ENCODE measurements at places on chromosomes 12 and 14.

DNA sequence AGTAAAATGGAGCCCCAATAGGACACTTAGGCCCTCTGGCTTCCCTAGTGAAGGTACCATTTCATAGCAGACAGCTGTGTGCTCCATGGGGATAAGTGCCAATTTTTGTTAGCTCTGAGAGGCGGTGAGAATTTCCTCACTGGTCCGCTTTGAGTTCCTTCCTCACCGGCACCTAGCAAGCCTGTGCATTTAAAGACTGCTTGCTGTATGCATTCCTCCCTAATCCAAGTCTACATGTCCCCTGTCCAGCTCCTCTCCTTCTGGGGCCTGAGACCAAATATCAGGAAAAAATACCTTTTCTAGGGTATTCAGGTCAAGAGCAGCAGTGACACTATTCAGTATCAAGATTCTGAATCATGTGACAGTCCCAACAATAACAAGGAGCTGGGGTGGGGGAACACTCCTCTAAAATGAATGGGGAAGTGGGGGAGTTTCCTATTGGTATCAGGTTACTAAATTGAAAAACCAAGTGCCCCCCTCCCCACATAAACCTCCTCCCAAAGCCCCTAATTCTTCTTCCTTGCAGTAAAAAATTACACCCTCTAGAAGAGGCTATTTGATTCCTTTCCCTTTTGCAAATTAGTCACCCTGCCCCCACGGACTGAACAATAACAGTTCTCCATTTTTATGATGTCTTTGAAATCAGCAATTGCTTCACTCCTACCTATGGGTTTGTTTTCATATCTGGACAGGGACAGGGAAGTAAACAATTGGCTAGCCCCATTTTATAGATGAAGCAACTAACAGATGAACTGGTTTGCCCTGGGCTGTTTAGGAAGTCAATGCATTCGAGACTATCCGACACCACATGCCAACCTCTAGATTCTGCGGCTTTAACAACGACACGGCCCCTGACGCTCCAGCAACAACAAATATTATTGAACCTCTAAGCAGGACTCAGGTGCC is 28.9 kb downstream of the BCL11B start:
- no peak for DNase-seq

DNA sequence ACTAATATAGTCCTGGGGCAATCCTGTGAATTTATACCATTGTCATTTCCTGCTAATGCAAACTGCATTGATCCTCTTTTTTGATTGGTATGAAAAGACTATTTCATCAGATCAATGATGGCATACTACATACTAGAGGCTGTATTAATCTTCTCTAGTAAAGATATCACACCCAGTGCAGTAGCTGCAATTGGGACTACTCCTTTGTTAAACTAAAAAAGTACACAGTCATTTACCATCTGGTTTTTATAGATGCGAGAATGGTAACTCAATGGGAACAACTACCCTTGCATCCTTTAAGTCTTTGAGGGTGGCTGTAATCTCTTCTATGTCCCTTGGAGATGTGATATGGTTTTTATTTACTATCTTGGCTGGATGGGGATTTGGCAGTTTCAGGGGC is 80.2 kb upstream of the STK38L start:
- DNase-seq = no peak

GRCh38 chr12:30278401-30278800 is 417.3 kb downstream of the IPO8 start:
- DNase-seq = no peak

DNA sequence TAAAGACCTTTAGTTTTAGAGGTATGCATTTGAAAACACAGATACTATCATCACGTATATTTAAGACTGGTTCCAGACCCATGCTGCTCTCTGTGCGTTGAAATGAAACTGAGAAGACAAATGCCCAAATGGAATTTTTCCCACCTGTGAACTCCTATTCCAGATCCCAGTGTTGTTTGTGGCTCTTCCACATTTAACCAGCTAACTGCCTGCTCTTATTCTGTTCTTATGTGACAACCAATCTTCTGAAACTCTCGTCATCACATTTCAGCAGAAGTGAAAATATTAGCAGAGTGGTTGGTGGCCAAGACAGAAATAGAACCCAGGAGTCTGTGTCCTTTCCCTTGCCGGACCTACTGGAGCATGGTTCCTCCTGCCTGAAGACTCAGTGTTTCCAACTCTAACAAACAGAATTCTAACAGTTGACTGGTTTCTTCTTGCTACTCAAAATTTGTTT is 460.2 kb downstream of the RAD51B start:
- DNase-seq = no peak

DNA sequence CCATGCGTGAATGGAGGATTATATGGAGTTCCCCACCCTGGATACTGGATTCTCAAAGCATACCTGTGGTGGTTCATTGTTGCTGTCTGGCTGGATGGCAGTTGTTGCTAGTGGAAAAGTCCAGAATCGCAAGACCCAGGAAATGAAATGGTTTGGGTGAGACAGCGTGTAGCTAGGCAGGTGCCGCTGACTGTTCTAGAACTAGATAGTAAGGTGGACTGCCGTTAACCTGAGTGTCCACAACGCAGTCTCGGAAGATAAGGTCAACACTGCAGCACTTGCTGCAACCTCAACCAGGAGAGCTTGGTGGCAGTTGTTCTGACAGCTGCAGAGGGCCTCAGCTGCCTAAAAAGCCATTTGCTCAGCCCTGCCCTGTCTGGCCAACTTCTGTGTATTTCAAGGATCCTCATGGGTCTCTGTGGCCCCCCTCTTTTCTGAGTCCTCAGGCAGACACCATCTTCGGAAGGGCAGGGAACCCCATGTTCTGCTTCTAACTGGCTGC is 15.5 kb upstream of the IRF2BPL start:
- DNase-seq = no peak

DNA sequence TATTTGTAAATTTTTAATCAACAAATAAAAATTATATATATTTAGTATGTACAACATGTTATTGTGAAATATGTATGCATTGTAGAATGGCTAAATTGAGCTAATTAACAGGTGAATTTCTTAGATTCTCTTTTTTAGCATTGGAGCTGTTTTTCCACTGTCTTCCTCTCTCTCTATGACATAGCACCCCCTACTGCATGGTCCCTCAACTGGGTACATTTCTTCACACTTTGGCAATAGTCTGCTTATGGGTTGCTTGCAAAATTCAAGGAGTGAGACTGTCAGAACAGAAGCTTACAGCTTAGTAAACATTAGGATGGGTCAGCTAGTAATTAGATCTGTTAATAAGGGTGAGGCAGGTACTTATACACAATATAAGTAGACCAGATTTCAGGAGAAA is 658.5 kb upstream of the MGAT4C start:
- peak; percentile 68 for DNase-seq

DNA sequence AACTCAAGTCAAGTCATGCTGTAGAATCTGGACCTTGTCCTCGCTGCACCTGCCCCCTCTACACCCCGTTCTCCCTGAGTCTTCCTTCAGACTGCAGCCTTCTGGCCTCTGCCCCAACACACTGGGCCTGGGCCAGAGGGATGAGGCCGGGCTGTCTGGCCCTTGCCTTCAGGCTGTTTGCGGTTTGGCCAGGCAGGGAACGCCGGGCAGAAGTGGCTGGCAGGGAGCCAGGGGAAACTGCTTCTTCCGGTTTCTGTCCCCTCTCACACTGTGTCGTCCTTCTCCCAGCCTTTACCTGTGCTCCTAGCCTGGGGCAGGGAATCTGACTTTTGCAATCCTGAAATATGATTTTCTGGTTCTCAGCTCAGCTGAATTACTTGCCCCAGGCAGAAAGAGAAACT is 13.5 kb downstream of the DGLUCY start:
- DNase-seq = no peak

Data from Kasumi-1 (cell line).